A549 (cell line): ENCODE measurements at places on chromosomes 4 and X. TPM values are rescaled to one million over a fixed set of nuclear protein-coding genes. Genes with fewer than 3 reads are reported as not detected.

UGT2B10 gene
- 0.12 TPM in 2 of 3 replicates, not detected in the other for polyA plus RNA-seq

RAB40A gene
- polyA plus RNA-seq: 0.08 TPM in 1 of 3 replicates, not detected in the others

PCDH11X gene
- polyA plus RNA-seq: 0.01 to 0.03 TPM (median 0.03 TPM) in 3 replicates

REST gene
- 7.4 to 8.8 TPM (median 8.2 TPM) in 3 replicates for polyA plus RNA-seq

ANXA10 gene
- polyA plus RNA-seq: 2.8 to 4.0 TPM (median 3.1 TPM) in 3 replicates

RFC1 gene
- polyA plus RNA-seq: 24.5 to 28.1 TPM (median 25.5 TPM) in 3 replicates

TCEANC gene
- polyA plus RNA-seq: 0.62 to 0.96 TPM (median 0.81 TPM) in 3 replicates

GRID2 gene
- polyA plus RNA-seq: not detected in 3 replicates
